ENCODE measurements at places on chromosomes 1 and 21.

DNA sequence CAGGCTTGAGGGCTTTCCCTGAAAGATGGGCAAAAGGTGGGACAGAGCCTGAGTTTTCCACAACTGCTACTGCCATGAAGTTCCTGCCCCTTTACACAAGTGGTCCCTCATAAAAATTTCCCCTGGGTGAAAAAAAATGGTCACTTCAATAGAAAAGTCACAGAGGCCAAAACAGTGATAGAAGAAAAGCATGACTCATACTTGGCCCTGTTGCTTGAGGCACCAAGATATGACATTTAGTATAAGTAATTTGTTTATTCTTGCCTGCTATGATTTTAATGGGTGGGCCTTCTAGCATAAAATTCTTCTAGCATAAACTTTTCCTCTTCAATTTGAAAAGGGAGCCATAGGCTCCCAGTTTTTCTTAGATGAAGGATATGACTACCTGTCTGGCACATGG, 280.2 kb downstream of the DPYD start:
- no peak for DNase-seq

DNA sequence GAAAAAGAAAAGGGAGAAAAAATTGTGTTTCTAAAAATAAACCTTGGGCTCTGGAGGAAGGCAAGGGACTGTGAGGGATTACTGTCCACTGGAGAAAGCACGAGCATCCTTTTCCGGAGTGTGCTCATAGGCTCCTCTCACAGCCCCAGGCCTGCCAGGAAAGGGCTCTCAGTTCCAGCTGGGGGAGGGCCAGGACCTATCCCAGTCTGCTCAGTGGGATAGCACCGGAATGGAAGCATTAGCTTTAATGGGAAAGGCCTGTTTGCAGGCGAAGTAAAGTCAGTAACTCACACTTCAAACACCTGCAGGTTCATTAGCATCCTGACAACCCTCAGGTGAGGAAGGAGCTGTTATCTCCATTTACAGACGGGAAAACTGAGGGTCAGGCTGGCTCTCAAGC, 113.9 kb upstream of the USP24 start:
- DNase-seq, result no peak

GRCh38 chr1:230031131-230031530, 35.9 kb upstream of the GALNT2 start:
- no peak for DNase-seq

DNA sequence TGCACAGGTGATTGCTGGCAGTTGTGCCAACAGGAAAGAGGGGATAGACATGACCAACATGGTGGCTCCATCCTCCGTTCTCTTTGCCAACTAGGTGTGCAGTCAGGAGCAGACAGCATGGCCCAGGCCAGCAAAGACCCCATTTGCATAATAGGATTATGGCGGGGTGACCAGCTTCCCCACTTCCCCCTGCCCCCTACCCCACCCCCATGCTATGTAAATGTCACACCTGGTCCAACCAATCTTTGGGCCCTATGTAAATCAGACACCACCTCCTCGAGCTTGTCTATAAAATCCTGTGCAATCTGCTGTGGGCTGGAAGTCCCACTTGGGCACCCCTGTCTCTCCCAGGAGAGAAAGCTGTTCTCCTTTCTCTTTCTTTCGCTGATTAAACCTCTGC, 146.0 kb downstream of the SLC30A10 start:
- no peak for DNase-seq
